ENCODE measurements at places on chromosomes 4 and X.

- H3K36me3 ChIP-seq: no peaks in the 10 kb centered on the region
- H3K4me3 ChIP-seq: no peak overlapping the region
- no peak overlapping the region for H3K27ac ChIP-seq
- DNase-seq: no peak
- no peaks in the 10 kb centered on the region for H3K4me1 ChIP-seq
Observed at GRCh38 chr4:184099535-184099966, 118.1 kb downstream of the ENPP6 start.

DNA sequence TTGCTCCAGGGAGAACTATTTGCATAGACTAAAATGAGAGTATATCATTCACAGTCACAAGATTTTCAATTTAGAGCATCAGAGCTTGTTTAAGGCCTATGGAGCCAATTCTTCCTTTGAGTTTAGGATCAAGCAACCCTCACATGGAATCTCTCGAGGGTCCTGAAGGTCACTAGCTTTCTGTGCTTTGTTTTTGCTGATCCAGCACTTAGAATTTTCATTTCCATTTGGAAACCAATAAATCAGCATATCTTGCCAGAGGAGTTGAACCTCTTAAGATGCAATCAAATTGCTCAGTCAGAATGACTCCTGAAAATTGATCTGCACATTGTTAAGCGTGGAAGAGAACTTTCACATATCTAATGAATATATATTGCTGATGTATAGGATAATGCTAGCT is 1039.6 kb downstream of the PDHA2 start:
- no peaks in the 10 kb centered on the region for H3K27me3 ChIP-seq
- H3K4me3 ChIP-seq: no peak overlapping the region
- no peak for DNase-seq
- no peaks in the 10 kb centered on the region for H3K4me1 ChIP-seq
- no peaks in the 10 kb centered on the region for H3K36me3 ChIP-seq

DNA sequence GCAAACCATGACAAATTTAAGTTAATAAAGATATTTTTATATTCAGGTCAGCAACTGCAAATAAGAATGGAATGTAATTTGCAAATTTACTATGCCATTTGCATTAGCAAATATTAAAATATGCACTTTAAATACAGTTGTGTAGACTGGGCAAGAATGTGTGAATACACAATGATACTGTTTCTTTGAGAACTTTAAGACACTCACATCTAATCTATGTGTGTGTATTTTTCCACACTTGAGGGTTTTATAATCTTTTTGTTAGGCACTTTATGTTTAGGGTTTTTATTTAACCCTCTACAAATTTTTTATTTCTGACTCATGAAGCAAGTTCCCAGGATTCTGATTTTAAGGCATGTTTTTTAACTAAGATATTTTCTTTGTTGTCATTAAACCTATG is 23.9 kb upstream of the NDNF start:
- H3K27ac ChIP-seq: no peak overlapping the region
- no peak for DNase-seq
- no peaks in the 10 kb centered on the region for H3K36me3 ChIP-seq
- H3K4me3 ChIP-seq: no peak overlapping the region
- no peaks in the 10 kb centered on the region for H3K27me3 ChIP-seq

DNA sequence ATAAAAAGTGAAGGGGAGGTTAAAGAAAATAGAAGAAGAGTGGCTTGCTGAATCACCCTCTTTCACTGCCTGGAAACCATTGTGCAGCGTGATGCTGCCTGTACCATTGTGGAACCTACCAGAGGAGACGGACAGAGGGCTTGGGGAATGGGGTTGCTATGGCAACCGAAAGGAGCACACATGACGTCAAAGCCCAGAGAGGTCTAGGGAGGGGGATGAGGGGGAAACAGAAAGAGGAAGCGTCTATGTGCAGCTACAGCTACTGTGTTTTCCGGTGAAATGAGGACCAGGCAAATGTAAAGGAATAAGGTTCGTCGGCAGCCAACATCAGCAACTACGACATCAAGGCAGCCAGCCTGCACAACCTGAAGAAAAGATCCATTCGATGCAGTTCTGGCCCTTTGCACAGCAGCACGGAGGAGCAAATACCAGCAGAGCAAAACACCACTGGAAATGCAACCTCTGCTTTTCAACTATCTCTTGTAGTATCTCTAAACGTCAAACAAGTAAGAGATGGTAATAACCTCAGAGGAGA is at the start of gene MAPK10:
Gene MAPK10 (minus strand): TSS at position 110 of the 535 bp plus-strand sequence.
- H3K27me3 ChIP-seq: peaks cover 5% of the 10 kb centered on the region
- H3K27ac ChIP-seq: peak within 1 kb of the TSS; percentile 70
- peak within 1 kb of the TSS; percentile 24 for H3K4me3 ChIP-seq
- H3K4me1 ChIP-seq: peaks cover 16% of the 10 kb centered on the region

- H3K27me3 ChIP-seq: no peaks in the 10 kb centered on the region
- DNase-seq: no peak
- H3K27ac ChIP-seq: no peak overlapping the region
- H3K36me3 ChIP-seq: no peaks in the 10 kb centered on the region
- H3K4me3 ChIP-seq: no peak overlapping the region
Observed at GRCh38 chr4:8283161-8283560, 13.6 kb downstream of the HTRA3 start.

- peak; percentile 78 for DNase-seq
- no peaks in the 10 kb centered on the region for H3K36me3 ChIP-seq
- H3K27ac ChIP-seq: 0 out of 2 replicates have a peak overlapping the region, but pooled peaks have one; percentile 10
- peaks cover 26% of the 10 kb centered on the region for H3K4me1 ChIP-seq
Observed at GRCh38 chrX:47623540-47624027, 3.9 kb upstream of the SYN1 start.

DNA sequence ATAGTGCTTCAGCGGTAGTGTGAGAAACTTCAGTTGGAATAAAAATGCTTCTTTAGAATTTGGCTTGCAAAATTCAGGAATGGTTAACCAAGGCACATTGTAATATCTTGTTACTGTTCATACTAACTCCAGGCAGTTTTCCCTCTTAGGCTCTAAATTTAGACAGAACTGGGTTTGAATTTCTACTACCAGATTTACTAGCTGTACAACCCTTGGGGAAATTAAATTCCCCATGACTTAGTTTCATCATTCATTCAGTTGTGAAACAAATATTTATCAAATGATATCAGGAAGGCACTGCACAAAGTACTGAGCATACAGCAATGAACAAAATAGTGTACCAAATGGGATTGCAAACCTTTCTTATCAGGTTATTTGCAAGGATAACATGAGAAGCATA is 135.0 kb upstream of the IL15 start:
- DNase-seq: no peak
- H3K4me1 ChIP-seq: no peaks in the 10 kb centered on the region

- H3K4me1 ChIP-seq: no peaks in the 10 kb centered on the region
- no peak for DNase-seq
- H3K36me3 ChIP-seq: no peaks in the 10 kb centered on the region
- no peak overlapping the region for H3K4me3 ChIP-seq
- H3K27ac ChIP-seq: no peak overlapping the region
Observed at GRCh38 chr4:6420972-6421371, 51.4 kb downstream of the PPP2R2C start.

GRCh38 chrX:119502727-119503483 is 34.7 kb downstream of the SLC25A5 start:
- DNase-seq: no peak
- no peaks in the 10 kb centered on the region for H3K27me3 ChIP-seq
- H3K36me3 ChIP-seq: no peaks in the 10 kb centered on the region
- H3K4me3 ChIP-seq: no peak overlapping the region
- H3K4me1 ChIP-seq: no peaks in the 10 kb centered on the region

- DNase-seq: no peak
- no peaks in the 10 kb centered on the region for H3K27me3 ChIP-seq
- no peak overlapping the region for H3K4me3 ChIP-seq
- H3K27ac ChIP-seq: no peak overlapping the region
- no peaks in the 10 kb centered on the region for H3K36me3 ChIP-seq
- H3K4me1 ChIP-seq: no peaks in the 10 kb centered on the region
Observed at GRCh38 chr4:110793381-110793801, 170.5 kb upstream of the PITX2 start.

DNA sequence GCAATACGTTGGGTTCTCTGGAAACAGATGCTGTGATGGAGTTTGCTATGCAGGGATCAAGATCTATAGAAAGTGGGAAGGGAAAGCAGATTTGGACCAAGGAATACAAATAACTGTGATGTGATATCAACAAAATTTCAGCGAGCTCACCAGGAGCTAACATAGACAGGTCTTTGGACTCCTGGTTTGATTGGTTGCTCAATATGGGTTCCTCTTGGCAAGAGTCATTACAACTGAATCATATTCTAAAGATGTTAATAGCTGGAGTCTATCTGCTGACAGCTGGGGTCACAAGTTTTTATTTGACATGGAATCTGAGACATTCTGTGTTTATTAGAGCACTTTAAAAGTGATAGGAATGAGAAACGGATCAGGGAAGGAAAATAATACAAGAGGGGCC is 637.6 kb upstream of the GNPDA2 start:
- no peaks in the 10 kb centered on the region for H3K36me3 ChIP-seq
- no peak for DNase-seq
- no peaks in the 10 kb centered on the region for H3K4me1 ChIP-seq
- H3K4me3 ChIP-seq: no peak overlapping the region
- H3K27ac ChIP-seq: no peak overlapping the region

DNA sequence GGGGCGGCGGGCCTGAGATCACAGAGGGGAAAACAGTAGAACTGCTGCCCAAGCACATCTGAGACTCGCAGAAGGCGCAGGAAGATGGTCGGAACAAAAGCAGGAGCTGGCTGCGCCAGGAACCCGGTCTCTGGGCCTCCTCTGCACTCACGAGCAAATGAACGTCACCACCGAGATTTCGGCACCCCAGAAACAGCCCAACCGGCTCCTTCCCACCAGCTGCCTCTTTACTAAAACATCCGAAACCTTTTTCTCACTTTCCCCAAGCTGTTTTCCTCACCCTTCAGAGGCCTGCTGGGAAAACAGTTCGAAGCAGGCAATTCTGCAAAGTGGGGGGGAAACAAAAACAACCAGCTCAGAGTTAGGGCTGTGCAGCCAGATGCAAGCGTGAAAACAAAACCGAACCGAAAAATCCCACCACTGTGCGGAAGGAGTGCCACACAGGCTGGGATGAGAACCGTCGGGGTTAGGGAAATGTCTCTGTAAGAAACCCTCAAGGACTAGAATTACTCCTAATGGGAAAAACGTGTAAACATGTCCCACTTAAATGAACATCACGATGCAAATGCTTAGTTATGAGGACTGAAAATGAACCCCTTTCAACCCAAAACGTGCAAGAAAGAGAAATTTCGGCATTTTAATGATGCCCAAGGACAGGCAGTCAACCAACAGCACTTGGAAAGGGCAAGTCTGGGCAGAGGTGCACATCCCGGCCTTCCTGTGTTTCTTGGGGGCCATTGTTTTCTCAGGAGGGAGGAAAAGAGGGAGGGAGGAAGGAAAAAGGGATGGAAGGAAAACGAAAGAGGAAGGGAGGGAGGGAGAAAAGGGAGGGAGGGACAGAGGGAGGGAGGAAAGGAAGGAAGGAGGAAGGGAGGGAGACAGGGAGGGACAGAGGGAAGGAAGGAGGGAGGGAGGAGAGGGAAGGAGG is 15.8 kb downstream of the DHRSX start:
- H3K4me3 ChIP-seq: no peak overlapping the region
- no peak for DNase-seq
- H3K27me3 ChIP-seq: no peaks in the 10 kb centered on the region
- H3K4me1 ChIP-seq: no peaks in the 10 kb centered on the region

DNA sequence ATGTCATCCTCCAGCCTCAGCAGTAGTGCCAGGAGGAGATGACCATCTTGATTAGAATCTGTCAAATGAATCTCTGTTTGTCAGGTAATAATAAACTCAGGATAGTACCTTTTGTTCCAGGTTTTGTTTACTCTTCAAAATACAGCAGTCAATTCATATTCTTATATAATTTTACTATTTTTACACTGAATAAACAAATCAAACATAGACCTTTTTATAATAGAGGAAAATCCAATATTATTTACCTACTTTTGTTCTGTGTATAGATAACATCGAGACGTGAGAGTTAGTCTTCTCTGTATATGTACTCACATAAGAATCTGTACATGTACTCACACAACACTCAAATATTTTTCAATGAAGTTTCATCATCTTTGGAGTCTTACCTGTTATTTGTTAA is 365.4 kb upstream of the EPHA5 start:
- H3K27me3 ChIP-seq: no peaks in the 10 kb centered on the region
- H3K27ac ChIP-seq: no peak overlapping the region
- no peak for DNase-seq
- H3K36me3 ChIP-seq: no peaks in the 10 kb centered on the region

DNA sequence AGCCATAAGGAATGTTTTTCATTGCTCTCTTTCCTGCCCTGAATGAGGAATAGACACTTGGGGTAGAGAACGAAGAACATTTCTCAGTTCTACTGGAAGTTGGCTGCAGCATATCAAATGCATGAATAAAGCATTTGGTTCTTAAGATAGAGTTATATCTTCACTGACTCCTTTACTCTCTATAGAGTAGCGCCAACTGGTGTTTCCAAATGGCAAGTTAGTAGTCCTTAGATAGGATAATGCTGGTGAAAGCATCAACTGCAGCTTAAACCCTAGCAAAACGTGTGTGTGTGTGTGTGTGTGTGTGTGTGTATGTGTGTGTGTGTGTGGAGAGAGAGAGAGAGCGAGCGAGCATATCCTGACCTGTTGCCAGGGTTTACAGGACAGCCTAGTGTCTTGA is 62.2 kb upstream of the FRMPD4 start:
- no peaks in the 10 kb centered on the region for H3K27me3 ChIP-seq
- DNase-seq: no peak
- no peak overlapping the region for H3K27ac ChIP-seq
- H3K36me3 ChIP-seq: no peaks in the 10 kb centered on the region

DNA sequence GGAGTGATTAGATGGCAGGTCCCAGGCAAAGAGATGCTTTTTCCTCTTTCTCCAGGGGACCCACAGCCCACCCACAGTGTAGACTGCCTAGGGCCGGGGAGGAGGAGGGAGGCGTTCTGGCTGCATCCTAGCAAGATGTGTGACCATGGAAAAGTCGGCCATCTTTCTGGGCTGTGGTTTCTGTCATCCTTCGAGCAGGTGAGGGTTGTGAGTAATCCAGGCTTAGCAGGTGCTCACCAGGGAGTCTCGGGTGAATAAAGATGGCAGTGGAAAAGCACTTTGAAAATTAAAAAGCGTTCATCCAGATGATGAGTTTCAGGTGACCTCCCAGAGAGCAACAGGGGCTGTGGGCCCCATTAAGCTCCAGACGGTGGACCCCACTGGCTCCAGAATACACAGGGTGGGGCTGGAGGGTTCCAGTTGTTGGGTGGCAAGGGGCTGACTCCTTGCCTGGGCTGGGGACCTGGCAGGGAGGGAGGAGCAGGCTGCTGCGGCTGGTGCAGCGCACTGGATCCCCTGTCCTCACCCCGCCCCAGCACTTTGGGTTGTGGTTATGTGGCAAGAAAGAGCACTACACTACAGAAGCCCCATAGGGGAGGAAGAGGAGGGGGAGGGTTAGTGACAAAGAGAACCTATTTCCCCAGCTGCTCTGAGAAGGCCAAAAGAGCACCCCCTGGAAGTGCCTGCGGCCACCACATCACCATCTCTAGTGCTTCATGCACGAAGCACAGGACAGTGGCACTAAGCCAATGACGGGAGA is 23.7 kb downstream of the ELF4 start:
- DNase-seq: peak; percentile 89
- peak overlapping the region; percentile 86 for H3K27ac ChIP-seq
- no peaks in the 10 kb centered on the region for H3K27me3 ChIP-seq

- no peaks in the 10 kb centered on the region for H3K4me1 ChIP-seq
- no peak overlapping the region for H3K4me3 ChIP-seq
- H3K27me3 ChIP-seq: no peaks in the 10 kb centered on the region
- no peaks in the 10 kb centered on the region for H3K36me3 ChIP-seq
Observed at GRCh38 chr4:137851435-137851834, 319.1 kb upstream of the PCDH18 start.

- no peaks in the 10 kb centered on the region for H3K36me3 ChIP-seq
- no peak overlapping the region for H3K4me3 ChIP-seq
- no peak overlapping the region for H3K27ac ChIP-seq
- no peaks in the 10 kb centered on the region for H3K4me1 ChIP-seq
- no peaks in the 10 kb centered on the region for H3K27me3 ChIP-seq
- no peak for DNase-seq
Observed at GRCh38 chrX:143988356-143988755, 104.5 kb downstream of the UBE2NL start.
